Stimulated activated CD4-positive, alpha-beta T cell treated with anti-CD3 and anti-CD28 coated beads, TNF-alpha, amount 100 ng/mL, for 48 hours (primary cell): ENCODE measurements at places on chromosomes 11 and 22.

DNA sequence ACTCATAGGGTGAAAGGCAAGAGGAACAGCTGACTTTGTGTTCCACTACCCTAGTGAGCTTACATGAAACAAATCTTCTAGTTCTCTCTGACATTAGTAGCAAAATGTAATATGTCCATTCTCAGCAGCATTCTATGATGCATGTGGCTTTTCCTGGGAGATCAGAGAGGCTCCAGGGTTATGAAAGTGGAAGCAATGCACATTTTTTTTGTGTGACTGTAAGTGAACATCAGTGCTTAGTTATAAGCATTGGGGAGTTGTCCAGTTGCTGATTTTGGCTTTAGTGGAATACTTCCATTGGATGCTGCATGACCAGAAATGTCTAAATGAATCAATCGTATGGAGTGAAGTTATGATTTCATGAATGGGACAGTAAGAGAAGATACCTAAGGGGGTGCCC is 255.9 kb downstream of the FAT3 start:
- no peak for DNase-seq

DNA sequence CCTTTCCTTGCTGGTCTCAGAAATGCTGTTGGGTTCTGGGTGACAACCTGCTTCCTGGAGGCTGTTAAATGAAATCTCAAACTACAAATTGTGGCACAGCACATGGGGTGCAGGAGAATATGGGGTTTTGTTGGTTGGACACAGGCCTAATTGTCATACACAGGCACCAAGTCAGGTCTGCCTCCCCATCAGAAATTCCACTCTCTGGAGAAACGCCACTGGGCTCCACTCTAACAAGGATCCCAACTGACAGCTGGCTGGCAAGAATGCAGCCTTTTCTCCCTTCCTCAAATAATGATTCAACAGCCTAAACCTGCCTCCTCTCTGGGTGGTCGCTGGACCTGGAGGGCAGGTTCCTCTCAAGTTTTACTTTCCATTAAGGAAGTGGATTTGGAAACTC is 177.8 kb upstream of the NARS2 start:
- no peak for DNase-seq

- no peak for DNase-seq
Measured at GRCh38 chr11:10317151-10317755, 12.4 kb downstream of the ADM start.

GRCh38 chr11:131692151-131692550 is 321.7 kb downstream of the NTM start:
- no peak for DNase-seq

GRCh38 chr11:12222055-12222792 is 111.8 kb downstream of the MICAL2 start:
- no peak for DNase-seq
